ENCODE measurements at places on chromosomes 7 and 10.

DNA sequence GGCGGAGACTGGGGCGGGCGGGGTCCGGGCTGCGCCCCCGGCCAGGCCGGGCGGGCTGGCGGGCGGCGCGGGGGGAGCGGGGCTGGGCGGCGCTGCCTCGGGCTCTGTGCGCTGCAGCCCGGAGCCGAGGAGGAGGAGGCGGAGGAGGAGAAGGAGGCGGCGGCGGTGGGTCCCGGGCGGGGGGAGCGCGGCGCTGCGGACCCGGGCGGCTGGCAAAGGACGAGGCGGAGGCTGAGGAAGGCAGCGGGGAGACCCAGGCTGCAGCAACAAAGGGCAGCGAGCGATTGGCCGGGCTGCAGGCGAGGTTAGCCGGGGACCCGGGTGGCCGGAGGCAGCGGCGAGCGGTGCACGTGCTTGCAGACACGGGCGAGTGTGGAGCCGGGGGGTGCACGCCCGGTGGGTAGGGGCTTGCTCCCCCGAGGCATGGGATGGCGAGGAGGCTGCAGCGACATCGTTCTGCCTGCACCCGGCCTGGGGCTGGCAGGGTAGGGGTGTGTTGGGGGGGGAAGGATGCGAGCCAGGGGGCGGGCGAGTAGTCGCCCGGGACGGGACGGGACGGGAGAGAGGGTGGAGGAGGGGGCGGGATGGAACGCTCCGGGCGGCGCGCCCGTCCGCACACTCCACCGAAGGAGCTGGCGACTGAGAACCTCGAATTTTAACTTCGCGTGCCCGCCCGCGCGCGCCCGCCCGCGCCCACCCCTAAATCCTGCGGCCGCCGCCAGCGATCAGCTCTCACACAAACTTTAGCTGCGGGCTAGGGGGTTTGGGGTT is 844 bp upstream of the KAT6B start:
- peak; percentile 47 for DNase-seq

- no peak for DNase-seq
These were observed 15.1 kb upstream of the MRC1 start for GRCh38 chr10:17793823-17794644.

GRCh38 chr7:17150018-17150417 is 148.4 kb upstream of the AHR start:
- no peak for DNase-seq

DNA sequence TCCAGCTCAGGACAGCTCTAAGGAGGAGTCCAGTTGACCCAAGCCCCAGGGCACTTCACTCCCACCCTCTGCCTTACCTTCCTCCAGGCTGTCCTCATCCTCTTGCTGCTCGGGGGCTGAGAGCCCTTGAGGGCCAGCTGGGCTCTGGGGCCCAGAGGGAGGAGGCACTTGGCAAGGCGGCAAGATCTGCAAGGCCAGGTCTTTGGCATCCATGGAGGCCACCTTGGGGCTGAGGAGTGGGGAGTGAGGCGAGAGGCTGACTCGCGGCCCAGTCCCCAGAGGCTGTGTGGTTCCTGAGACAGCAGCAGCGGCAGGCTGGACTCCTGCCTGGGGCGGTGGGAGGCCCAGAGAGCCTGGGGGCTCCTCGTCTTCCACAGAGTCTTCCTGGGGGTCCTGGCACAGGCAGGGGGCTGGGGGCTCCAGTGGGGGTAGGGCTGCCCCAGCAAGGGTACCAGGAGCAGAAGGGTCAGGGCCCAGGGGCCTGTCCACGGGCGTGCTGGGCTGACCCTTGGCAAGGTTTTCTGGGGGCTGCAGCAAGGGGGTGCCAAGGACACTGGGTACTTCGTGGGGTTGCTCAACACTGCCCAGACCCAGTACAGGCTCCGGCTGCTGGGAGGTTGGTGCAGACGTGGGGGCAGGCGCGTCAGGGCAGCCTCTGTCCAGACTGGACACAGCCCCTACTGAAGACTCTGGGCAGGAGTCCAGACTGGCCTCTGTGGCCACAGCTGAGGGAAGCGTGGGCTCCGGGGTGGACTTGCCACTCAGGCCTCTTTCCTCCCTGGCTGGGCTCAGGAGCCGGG is 6.5 kb downstream of the NACAD start:
- no peak for DNase-seq

GRCh38 chr10:681670-682318 is 7.7 kb downstream of the DIP2C start:
- no peak for DNase-seq

DNA sequence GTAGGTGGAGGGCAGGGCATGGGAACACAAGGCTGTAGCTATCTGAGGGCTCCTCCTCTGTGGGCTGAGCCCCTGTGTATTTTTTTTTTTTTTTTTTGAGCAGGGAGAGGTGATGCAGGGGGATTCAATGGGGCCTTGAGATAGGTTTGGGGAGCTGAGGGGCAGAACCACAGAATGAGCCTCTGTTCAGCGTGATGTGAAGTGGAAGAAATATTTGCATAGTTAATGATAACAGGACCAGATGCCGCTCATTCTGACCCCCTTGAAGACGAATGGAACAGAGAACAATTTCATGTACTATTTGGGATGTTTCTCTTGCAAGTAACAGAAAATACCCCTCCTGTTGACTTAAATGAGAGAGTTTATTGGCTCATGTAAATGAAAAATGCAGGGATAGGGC is 69.7 kb upstream of the EMX2 start:
- no peak for DNase-seq

DNA sequence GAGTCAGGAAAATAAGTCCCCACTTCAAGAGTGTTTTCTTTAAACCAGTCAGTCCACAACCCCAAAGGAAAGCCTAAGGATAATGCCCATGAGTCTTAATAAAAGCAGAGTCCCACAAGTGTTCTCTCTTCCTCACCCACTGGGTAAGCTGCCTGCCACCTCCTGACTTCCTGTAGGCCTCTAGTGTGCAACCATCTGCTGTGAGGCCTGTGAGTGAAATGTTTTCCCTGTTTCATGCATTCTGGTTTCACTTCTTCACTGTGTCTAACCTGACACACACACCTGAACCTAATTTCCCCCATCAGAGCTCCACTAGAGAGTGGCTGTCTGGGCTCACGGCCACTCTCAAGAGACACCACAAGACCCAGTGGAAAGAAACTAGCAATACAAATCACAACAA is 38.9 kb upstream of the GDF10 start:
- peak; percentile 37 for DNase-seq

DNA sequence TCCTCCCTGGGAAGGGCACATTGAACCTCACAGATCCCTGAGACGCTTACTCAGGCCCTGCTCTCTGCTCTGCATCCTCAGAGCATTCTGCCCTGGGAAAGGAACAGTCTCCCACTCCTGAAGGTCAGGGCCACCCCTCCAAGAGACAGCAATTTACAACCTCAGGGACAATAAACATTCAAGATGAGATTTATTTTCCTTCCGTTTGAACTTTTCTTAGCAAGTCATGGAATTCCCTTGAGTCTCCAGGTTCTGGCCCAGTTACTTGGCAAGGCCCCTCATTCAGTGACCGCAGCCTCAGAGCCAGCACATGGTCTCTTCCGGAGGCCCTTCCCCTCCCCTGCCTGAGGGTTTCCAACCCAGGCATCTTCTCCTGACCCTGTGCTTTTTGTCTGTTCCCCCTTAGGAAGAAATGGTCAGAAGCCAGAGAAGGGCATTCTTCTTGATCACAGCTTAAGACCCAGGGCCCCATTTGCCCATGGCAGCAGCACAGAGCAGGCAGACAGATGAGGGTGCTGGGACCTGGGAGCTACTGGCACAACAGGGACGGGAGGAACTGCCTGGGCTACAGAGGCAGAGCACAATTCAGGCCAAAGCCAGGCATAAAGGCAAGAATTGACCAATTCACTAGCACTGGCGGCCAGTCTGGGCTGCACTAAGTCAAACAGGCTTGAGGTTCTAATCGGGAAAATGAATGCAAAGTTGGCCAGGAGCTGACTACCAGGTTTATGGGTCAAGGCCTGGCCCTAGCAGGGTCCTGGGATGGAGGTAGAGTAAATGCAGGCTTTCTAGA is 56.7 kb downstream of the VSTM4 start:
- DNase-seq, result no peak

DNA sequence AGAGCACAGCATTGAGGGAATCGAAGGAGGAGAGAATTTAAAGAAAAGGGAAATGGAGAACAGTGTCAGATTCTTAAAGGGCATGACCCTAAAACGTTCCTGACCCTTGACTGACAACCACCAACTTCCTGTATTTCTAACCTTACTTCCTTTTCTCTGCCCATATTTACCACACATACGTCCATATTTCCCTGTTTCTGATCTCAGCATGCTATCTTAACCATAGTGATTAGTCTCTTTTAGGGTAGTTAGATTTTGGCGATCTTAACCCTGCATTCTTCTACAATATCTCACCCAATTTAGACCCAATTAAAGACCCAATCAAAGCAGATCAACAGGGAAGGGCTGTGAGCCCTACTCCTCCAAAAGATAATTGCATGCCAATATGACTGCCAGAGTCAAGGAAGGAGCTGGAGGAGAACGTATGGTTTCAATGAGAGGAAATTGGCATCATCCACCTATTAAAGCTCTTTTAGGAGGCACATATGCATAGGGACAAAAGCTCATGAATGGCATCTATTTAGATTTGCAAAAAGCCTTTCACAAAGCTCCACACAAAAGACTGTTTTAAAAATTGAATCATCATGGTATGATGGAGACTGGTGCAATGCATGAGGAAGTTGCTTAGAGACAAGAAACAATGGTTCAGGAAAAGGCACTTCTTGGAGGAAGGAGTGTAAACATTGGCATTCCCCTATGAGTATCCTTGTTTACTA is 49.0 kb upstream of the ARHGAP12 start:
- DNase-seq, result no peak

- no peak for DNase-seq
These were observed 86.4 kb downstream of the SNX10 start for GRCh38 chr7:26378016-26378415.

DNA sequence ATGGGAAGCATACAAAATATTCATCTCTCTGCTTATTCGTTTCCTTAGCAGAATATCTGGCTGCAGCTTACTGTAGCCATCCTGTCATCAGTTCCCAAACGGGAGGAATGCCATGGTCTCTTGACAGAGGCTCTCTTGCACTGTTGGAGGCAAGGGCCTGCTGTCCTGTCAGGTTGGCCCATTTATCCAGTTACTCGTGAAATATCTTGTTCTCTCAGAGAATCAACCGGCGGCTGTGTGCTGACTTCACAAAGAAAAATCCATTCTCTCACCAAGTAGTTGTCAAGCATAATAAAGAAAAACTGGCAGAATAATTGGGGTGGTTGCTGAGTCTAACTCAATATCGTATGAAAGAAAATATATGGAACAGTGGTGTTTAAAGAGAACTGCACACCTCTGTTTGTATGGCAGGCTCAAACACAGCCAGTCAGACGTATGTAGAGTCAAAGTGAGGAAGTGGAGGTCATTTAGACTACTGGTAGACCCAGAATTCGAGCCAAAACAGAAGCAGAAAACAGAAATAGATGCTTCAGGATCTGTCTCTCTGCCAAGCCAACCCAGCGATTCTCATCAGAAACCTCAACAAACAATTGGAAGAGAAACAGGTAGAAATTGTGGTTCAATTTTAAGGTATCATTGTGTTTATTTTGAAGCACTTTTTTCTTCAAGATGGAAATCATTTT is 349.2 kb upstream of the PRKCQ start:
- DNase-seq, result no peak

- DNase-seq, result no peak
These were observed 56.2 kb downstream of the ARHGAP22 start for GRCh38 chr10:48548531-48549135.

All from stimulated activated CD4-positive, alpha-beta T cell treated with anti-CD3 and anti-CD28 coated beads, Interleukin-2, amount 100 ng/mL, for 4 hours (primary cell).